ENCODE measurements at places on chromosomes 4 and X.

DNA sequence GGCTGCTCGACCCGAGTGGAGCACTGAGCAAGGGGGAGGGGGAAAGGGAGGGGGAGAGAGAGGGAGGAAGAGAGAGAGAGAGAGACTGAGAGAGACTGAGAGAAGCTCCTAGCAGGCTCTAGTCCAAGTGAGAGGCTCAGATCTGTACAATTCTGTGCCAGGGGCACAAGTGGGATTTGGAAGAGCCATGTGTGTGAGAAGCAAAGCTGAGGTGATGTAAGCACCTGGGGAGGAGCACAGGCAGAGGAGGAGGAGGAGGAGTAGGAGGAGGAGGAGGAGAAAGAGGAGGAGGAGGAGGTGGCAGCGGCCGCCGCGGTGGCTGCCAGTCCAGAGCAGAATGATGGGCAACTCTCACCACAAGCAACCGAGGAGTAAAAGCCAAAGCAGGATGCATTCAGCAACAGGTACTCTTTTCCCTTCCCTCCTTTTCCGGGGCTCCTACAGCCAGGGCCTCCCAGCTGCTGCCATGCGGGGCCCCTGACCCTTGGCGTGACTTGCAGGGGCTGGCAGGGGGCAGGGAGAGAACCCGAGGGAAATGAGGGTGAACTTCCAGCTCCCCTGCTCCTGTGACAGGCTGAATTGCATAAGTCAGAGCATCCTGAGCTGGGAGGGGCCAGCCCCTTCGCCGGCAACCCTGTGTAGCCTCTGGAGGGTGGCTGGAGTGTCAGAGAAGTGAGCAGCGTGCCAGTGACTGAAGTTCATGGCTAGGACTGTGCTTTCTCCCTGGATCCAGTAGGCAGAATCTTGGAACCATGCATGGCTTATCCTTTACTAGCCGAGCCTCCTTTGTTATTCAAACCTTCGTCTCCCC, 62.2 kb downstream of the RTL5 start:
- DNase-seq: no peak

GRCh38 chr4:6991249-6991648, 51.9 kb upstream of the TADA2B start:
- DNase-seq: no peak

- DNase-seq: no peak
These were observed 34.0 kb downstream of the LDOC1 start for GRCh38 chrX:141142946-141143345.

DNA sequence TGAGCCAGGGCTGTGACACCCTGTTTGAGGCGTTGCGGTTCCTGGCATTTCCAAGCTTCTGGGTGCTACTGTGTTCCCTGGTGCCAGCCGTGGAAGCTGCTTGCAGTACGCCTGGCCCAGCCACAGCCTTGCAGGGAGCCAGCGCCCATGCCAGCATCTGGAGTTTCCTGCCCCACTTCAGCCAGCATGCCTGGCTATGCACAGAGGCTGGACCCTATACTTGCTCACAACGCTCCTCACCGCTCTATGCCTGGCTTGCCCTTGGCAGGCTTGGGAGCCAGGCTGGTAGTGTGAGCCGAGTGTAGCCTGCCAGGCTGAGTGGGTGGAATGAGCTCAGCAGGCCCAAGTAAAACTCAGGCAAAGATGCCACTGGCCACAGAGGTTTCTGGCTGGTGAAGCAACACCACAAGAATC, 22.4 kb downstream of the PRRG1 start:
- DNase-seq: no peak

DNA sequence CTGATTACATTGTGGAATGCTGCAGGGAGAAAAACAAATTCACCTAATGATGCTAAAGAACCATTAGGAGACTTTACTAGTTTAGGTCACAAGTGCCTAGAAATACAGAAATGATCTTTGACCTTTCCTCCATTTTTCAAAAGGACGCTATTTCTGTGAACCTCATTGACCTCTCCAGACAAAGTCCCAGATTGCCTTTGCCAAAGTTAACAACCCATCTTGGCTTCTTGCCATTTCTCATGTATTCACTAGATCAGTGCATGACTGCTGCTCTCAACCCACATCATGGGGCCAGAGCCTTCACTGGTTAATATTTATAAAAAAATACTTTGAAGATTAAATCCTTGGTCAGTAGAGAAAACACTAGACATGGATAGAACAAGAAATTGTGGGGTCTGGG, 19.9 kb upstream of the AR start:
- DNase-seq: no peak

DNA sequence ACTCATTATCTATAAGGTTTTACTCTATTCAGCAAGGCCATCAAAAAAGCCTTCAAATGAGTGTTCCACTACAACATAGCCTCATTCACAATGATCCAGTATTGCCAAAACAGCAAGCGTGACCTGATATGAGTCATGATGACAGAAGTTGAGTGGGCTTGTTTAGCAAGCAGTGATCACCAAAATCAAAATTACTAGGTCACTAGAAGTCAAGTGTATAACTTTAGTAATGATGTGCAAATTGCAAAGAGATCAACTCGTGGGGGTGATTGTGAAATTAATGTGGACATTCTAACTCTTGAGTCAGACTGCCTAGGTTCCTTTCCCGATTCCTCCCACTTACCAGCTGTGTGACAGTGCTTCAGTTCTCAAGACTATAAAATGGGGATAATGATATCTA, 124.5 kb downstream of the CHM start:
- DNase-seq: no peak

DNA sequence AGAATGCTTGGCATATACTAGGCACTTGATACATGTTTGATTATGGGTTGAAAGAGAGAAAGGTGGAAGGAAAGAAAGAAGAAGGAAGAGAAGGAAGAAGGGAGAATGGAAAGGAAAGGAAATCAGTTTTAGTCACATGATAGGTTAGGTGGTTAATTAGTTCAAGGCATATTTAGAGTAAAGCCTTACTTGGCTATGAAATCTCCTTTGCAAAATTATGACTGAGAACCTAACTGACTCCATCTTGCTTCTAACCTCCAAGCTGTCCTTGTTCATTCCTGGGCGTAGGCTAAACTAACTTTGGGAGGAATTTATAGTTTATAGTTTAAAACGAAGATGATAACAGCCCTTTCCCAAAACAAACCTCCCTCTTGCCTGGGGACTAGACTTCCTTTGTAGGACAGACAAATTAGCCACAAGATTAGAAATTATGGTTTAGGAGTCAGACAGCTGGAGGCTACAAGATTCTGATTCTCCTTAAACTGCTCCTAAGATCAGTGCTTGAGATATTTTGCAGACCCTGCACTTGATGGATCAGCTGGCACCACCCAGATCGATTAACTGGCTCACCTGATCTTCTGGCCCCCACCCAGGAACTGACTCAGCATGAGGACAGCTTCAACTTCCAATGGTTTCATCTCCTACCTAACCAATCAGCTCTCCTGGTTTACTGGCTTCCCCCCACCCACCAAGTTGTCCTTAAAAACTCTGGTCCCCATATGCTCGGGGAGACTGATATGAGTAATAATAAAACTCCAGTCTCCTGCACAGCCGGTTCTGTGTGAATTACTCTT, 55.0 kb downstream of the TXK start:
- DNase-seq: no peak

DNA sequence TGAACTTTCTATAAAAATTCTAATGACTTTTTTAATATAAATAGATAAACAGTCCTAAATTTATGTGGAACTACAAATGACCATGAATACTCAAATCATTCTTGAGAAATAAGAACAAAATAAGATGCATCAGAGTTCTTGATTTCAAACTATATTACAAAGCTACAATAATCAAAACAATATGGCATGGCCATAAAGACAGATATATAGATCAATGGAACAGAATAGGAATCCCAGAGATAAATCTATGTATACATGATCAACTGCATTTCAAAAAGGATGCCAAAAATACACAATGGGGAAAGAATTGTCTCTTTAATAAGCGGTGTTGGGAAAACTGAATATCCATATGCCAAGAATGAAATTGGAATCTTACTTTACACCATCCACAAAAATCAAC, 98.4 kb upstream of the IL15 start:
- DNase-seq: no peak

- DNase-seq: no peak
These were observed 6.1 kb downstream of the AKAP17A start for GRCh38 chrX:1597345-1598020.

GRCh38 chr4:57103051-57103450, 7.1 kb downstream of the IGFBP7 start:
- no peak for DNase-seq

DNA sequence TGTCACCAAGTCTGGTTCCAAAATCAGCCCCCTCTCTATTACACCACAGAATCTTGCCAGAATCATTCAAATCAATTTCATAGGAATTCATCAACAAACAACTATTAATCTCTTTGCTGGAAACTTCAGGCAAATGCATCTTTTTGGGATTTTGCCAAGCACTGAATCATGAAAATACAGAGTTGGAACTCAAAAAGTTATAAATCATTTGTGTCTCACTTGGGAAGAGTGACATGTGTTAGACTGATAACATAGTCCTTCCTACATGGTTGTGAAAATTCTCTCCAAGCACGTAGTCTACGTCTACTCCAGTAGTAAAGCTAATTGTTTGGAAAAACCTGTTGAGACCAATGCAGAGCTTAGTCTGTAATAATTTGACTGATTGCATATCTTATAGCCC, 19.0 kb downstream of the CXCL8 start:
- no peak for DNase-seq

GRCh38 chrX:112636951-112637581, 42.7 kb downstream of the LHFPL1 start:
- no peak for DNase-seq

DNA sequence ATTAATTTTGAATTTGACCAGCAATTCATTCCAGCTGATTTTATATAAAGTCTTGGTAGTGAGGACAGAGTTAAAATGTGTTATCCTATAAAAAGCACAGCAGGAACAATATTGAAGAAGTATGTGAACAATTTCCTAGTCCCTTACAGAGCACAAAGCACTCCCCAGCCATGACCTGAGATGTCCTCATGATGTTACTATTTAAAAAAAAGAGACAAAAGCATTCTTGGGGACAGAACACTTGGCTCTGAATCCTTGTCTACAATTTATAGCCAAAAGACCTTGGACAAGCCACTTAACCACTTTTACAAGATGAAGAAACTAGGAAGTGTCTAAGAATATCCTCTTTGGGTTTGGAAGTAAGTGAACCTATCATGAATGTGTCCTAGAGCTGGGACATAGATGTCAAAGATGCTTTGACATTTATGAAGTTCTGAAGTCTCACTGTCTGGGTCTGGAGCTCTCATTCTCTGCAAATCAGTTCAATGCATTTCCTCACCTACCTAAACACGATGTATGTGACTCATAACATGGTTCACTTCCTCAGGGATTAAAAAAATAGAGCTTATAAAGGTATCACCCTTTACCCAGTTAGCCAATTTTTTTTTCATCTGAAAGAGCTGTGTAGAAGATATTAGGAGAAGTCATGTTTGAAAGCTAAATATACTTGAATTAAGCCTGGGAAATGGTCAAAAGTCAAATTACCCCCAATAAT, 61.4 kb downstream of the IGFBP7 start:
- no peak for DNase-seq

DNA sequence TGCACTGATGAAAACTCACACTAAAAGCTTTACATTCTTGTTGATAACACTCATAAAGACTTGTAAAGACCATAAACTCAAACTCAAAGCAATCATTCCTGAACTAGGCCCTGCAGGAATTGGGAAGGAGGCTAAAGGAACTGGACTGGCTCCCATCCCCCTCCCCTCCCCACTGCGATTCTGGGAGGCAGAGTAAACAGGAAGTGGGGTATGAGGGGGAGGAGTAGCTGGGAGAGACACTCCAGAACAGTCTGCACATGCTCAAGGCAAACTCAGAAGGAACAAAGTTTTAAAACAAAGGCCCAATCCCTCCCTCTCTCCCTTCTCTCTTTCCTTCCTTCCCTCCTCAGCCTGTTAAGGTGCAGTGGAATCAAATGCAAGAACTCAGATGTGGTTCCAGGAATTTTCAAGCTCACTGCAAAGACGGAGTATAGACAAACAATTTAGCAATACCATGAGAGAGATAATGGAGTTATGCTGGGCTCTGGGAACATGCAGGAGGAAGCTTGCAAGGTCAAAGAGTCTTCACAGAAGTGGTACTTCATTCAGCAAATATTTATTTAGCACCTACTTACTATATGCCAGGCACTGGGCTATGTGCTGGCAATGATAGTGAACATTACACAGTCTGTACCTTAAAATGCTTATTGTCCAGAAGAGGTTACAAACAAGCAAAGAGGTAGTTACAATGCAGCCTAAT, 15.9 kb downstream of the MID1IP1 start:
- DNase-seq: no peak

GRCh38 chrX:129845616-129846190, 2.0 kb upstream of the ZDHHC9 start:
- DNase-seq: no peak

GRCh38 chrX:23666282-23666681, 1.0 kb upstream of the PRDX4 start:
- DNase-seq: no peak

DNA sequence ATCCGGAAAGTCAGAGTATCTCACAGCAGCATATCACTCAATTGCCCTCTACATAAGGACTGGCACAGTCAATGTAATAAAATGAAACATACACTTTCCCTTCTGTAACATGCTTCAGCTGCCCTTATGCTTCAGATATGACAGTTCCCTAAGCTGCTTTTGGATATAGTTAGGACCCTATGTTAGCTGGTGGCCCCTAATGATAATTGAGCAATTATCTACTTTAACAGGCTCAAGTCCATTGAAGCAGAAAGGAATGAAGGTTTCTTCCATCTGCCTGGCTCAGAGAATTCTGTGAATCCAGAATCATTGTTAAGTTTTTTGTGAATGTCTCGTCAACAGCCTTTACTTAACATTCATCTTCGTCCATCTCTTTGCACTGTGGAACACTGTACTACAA, 951.2 kb upstream of the DIAPH2 start:
- no peak for DNase-seq

GRCh38 chr4:147493307-147493706, 12.4 kb downstream of the EDNRA start:
- DNase-seq: no peak

DNA sequence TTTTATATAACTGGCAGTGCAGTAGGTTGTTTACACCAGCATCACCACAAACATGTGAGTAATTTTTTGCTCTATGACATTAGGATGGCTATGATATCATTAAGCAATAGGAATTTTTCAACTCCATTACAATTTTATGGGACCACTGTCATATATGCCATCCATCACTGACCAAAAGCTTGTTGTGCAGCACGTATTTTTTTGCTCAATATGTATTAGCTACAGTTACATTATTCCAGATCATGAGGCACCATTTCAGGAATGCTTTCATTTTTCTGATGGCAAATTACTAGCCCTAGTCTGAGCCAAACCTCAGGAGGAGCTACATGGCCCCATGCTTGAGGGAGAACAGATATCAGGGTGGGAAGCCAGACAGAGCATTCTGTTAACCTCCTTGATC, 56.8 kb upstream of the DCLK2 start:
- no peak for DNase-seq

DNA sequence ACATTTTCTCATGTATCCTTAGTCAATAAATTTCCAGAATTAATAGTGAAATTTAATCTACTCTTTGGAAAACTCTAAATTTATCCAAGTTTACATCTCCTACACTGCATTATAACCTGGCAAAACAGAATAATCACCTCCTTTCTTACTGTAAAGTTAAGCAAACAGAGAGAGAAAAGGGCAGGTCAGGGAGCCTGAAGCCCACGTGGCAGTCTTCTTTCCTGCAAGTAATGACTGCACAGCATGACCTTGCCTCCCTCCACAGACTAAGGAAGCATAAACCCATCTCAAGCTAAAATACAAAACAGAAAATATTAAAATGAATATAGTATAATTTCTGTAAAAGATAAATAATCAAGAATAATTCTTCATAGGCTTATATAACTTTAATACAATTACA, 1153.0 kb downstream of the C4orf33 start:
- no peak for DNase-seq

GRCh38 chr4:174716986-174717770, 111.9 kb downstream of the GLRA3 start:
- DNase-seq: no peak
